ENCODE measurements at places on chromosomes 5 and 9.

DNA sequence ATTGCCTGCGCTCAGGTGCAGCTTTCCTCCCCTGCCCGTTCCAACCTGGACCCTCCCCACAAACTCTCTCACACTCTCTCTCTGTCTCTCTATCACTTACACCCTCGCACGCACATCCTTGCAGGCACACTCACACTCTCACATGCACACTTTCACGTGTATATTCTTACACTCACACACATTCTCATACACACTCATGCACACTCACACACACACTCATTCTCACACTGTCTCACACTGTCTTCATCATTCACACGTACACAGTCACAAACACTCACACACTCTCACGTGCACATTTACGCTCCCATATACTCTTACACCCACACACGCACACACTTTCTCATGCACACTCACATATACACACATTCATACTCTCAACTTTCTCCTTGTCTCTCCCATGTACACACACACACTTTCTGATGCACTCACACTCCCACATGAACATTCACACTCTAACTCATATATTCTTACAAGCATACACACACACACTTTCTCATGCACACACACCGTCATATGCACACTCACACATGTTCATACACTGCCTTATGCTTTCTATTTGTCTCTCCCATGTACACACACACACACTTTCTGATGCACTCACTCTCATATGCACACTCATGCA lies 229.3 kb downstream of the SNX18 start:
- DNase-seq = no peak

DNA sequence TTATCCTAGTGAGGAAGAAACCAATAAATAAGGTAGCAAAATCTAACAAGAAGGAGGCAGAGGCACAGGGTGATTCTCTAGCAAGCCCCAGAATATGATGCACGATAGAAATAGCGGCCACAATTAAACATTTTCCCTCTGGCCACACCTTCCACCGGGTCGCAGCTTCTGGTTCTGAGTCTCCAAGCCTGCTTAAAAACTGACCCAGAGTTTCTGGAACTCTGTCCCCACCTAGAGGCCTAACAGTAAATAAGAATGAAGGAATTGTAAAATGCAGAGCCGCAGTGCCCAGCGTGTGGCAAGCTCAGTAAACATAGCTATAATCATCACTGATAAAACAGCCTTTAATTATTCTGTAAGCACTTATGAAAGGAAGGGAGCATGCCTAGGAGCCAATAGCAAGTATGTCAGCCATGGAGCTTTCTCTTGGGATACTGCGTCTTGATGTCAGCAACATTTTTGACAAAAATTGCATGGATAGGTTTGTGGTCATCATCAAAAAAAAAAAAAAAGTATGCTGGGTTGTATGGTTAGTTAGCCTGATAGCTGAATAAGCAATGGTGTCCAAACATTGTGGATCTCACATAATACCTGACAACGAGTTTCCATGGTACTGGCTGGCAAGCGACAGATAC lies 465.5 kb downstream of the DNAH5 start:
- DNase-seq = peak; percentile 77

GRCh38 chr5:180391276-180391675 lies 38.1 kb upstream of the GFPT2 start:
- no peak for DNase-seq

DNA sequence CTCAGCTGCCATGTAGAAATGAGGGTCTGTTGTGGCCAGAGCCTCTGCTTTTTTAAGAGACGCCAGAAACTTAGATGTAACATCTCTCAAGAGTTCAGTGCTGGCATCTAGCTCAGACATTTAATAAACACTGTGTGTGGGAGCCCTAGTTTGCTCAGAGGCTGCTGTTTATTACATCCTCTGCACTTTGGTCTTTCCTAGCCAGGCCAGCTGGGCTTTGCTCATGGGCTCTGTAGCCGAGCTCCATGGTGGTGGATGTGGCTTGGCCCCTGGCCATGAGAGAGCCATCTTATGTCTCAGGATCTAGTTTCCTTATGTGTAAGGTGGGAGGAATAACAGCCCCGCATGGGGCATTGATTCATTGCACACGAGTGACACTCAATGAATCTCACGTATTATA lies 30.0 kb downstream of the ARHGEF37 start:
- DNase-seq = no peak

DNA sequence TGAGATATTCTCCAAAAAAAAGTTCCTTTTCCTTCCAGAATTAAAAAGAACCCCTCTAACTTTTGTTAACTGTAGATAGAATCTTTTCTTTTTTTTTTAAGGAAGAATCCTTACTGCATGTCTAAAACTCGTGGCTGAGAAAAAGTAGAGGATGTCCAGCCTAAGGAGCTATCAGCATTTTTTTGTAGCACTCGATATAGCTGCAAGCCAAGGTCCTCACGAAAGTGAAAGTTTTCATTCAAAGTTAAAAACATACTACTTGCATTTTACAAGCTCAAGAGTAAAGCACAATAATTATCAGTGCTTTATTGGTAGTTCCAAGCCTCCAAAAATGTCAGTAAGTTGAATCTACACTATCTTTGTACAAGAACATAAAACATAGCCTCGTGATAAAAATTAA lies 28.7 kb upstream of the ZSWIM6 start:
- DNase-seq = no peak

DNA sequence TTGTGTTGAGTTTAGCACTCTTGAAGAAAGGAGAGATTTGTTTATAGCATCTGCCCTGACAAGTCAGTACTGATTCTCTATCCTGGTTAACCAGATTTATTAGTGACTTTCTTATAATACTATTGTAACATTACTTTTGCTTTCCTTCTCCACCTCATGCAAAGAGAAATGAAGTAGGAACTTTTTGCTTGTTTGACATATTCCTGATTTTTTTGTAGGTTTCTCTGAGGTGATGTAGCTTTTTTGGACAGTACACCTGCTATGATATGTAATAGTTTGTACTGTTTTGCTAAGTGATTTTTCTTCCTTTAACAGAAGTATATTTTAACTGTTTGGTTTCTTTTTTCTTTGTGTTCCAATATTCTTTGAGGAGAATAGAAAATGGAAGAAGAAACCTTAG lies 117.7 kb downstream of the ZCCHC7 start:
- DNase-seq = no peak

Measured in NCI-H2227 treated with DMSO at 0.1 percent for 48 hours (cell line).